Stimulated activated CD4-positive, alpha-beta T cell treated with anti-CD3 and anti-CD28 coated beads, Interleukin-4, amount 100 ng/mL, for 48 hours (primary cell): ENCODE measurements at places on chromosomes 12 and 14.

DNA sequence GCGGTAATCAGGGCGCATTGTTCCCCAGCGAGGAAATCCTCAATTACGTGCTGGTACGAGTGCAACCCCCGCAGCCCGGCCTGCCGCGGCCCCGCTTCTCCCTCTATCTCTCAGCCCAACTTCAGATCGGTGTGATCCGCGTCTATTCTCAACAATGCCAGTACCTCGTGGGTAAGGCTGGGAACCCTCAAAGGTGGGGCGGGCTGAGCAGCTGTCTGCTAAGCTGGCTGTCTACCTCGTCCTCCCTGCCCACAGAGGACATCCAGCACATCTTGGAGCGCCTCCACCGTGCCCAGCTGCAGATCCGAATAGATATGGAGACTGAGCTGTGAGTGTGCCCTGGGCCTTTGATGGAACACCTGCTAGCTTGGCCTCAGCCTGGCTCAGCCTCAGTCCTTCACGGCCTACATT is 996 bp downstream of the REC8 start:
- no peak for DNase-seq

DNA sequence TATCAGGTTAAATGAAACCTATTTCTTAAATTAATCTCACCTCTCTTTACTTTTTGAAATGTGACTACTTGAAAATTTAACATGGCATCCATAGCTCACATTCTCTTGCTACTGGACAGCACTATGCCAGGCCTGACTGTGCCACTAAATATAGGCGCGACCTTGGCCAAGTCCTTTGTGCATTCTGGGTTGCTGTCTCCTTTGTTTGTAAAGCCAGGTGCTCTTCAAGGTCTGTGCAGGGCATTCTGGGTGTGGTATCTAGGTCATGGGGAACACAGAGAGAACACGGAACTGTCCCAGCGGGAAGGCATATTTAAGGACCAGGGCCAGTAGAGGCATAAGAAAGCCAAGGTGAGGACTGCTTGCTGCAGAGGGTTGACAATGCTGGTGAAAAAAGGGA is 121.2 kb downstream of the ZNF664 start:
- DNase-seq: no peak

DNA sequence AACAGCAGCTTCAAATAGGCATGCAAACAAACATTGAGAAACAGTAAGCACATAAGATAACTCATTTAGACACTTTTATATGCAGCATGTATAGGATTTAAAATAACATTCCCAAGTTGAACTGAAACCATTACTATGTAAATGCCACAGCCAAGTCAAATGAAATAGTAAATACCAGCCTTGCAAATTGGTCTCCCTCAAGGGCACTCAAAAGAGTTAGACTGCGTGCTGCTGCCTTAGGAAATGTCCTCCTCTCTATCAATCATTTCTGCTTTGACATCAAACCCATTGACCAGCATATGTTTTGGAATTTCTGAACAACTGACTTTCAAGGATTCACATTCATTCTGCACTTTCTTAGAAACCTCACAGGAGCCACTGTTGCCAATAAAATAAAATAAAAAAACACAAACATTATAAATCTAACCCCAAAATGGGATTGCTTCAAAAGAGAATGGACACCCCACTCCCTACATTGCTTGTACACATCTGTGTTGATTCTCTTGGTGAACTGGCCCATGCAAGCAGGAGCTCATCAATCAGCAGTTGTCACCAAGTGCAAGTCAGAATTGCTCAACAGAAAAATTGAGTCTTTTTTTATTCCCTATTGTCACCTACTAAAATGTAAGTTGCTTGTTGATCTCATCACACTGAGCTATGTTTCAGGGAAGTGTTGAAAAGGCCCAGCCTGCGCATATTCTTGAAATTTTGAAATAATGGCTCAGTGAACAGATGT is 256.2 kb downstream of the DAD1 start:
- DNase-seq: no peak

GRCh38 chr14:104971447-104972240 is 6.5 kb downstream of the AHNAK2 start:
- DNase-seq: no peak

DNA sequence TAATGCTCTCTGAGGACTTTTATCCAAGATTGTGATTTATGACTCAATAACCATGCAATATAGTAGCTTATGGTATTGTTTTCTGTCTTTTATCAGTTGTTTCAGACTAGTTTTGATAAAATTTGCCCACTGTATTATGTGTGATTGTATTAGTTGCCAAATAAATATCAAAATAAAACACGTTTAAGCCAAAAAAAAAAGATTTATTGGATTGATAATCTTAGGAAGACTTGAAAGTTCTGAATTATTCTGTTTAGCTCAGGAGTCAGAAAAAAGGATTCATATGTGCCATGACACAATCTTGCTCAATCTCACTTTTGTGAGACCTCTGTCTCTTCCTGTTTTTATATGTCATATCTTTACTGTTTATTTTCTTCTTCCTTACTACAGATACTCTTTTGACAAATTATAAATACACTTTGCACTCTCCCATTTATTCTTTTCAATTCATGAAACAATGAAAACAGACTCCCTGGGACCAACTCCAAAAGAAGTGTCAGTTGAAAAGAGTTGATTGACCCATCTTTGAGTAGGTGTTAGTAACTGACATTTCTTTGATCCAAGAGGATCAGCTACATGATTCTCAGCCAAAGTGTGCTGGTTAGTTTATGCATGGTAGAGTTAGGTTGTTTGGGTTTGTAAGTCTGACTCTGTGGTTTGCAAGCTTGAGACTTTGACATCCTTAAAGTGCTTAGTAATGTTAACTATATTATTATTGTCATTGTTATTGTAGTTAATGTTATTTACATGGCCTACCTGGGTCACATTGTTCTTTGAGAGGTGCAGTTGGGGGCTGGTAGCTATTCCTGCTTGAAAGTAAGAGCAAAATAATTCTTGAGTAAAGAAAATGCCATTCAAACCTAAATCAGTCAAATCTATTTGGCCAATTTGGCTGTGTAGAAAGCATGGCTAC is 2.5 kb downstream of the OR6C76 start:
- DNase-seq: no peak

- no peak for DNase-seq
Observed at GRCh38 chr12:53806721-53807120, 54.9 kb upstream of the CISTR start.

- DNase-seq: no peak
Observed at GRCh38 chr14:33457021-33457420, 493.9 kb downstream of the EGLN3 start.

DNA sequence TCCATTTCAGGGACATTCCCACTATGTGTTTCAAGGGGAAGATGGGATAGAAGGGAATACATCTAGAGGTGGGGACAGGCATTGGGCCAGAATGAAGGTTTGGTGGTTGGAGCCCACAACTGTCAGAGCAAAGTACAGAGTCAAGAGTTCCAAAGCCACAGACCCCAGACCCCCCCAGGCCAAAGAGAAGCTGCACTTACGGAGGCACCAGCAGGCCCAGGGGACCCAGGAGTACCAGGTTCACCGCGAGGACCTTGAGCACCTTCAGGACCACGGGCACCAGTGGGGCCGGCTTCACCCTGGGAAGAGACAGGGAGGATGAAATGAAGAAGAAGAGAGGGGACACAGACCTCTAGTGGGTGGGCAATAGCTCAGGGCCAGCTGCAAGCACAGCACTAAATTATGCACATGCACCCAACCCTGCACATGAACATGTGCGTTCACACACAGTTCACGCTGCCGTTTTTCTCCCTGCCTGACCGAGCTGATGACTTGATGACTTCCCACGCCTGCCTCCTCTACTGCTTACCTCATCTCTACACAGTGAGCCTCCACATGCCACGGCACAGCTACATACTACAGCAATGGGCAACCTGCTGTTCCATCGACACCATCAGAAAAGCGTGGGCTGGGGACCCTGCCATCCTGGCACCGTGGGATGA is 16.7 kb downstream of the COL2A1 start:
- DNase-seq: no peak

DNA sequence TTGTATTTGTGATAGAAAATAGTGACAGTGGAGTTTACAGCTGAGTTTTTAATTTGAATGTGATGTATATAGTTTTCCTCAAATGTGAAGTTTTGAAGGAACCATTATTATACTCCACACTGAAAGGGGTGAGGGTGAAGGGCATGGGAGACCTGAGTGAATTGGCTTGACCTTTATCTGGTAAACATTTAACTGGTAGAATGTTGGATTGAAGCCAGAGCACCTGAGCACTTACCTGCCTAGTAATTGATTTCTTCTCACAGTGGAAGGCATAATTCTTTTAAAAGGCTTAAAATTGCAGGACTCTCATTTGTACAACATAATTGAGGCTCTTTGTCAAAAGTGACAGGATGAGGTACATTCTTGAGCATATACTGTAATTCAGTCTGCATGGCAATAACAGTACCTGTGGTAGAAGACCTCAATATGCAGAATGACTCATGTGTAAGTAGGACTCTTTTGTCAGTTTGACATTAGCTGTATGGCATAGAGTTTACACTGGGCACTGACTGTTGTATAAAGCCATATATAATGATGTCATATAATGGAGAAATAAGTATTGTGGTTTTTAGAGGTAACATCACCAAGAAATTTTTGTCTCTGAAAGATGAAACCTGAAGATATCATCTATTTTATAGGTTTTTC is 309.6 kb downstream of the TMTC2 start:
- DNase-seq: no peak

GRCh38 chr14:24036169-24036962 is 15.4 kb upstream of the CARMIL3 start:
- peak; percentile 58 for DNase-seq
